Endodermal cell (in vitro differentiated cells): ENCODE measurements at places on chromosomes 7 and 10. TPM values are rescaled to one million over a fixed set of nuclear protein-coding genes. Genes with fewer than 3 reads are reported as not detected.

The NRG3 gene
- total RNA-seq, result 1.7 and 2.6 TPM in 2 replicates

The PDIA4 gene
- 402 to 498 TPM (median 411 TPM) in 3 replicates for total RNA-seq

The ATRNL1 gene
- total RNA-seq, result 8.0 to 12.5 TPM (median 10.6 TPM) in 3 replicates

GRCh38 chr10:1328981-1329614, 272.9 kb downstream of the WDR37 start:
- no peaks in the 10 kb centered on the region for H3K36me3 ChIP-seq
- no peak for DNase-seq
- no peak overlapping the region for H3K4me3 ChIP-seq
- no peak overlapping the region for H3K27ac ChIP-seq
- no peaks in the 10 kb centered on the region for H3K4me1 ChIP-seq

DNA sequence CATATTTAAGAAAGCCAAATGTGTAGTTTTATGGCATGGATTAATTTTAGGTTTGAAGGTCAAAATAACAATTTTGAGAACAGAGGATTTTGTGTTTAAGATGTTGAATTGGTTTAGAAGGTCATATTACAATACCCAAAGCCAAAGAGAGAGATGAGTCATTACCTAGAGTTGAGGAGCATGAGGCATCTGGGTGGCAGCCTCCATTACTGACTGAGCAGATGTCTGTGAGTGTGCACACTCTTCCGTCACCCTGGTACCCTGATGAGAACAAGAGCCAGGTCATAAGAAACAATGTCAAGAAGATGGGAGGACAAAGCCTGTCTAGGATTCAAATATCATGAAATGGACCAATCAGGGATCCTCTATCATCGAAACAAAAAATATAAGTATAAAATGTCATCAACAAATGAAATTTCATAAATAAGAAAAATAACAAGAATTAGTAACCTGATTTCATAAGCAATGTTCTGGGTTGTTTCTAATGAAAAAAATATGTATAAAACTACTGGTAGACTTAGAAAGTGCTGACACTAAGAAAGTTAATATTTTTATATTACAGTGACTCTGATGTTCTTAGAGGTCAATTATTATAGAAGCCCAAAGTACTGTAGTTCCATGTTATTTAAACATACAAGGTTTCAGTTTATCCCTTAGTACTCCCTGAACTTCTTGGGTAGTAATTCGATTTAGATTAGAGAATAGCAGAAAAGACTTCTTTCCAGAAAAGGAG, 20.0 kb downstream of the CUBN start:
- no peak overlapping the region for H3K4me3 ChIP-seq
- no peaks in the 10 kb centered on the region for H3K36me3 ChIP-seq
- DNase-seq, result no peak
